ENCODE measurements at places on chromosomes 4 and X.

DNA sequence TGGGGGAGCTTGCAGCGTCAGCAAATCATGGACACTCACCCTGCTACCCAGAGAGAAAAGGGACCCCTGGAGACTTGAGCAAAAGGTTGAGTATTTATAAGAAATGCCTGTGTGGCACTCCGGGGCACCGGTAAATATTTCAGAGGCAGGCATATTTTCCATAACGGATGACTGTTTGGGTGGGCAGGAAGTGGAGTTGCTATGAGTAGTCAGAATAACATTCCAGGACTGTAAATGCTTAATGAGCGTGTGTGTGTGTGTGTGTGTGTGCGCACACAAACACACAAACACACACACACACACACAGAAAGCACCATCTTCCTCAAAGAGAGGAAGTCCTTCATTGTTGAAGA, 74.6 kb downstream of the MXRA5 start:
- DNase-seq: no peak

DNA sequence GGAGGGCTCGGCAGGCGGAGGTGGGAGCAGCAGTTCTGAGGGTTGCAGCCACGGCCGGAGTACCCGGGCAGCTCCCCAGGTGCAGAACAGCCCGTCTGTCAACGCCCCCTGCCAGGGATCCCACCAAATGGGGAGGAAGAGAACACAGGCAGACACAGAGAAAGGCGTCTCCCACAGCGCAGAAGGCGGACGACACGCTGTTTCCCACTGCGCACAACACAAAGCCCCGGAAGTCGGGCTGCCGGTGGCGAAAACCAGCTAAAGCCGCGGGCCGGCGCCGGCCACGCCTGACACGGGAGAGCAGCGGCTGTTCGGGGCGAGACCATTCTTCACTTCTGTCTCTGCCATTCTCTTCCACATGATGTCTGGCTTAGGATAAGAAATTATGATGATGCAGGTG, 31.6 kb downstream of the CTBP1 start:
- DNase-seq: no peak

- no peak for DNase-seq
Observed at GRCh38 chr4:7910263-7910896, 29.3 kb downstream of the AFAP1 start.

DNA sequence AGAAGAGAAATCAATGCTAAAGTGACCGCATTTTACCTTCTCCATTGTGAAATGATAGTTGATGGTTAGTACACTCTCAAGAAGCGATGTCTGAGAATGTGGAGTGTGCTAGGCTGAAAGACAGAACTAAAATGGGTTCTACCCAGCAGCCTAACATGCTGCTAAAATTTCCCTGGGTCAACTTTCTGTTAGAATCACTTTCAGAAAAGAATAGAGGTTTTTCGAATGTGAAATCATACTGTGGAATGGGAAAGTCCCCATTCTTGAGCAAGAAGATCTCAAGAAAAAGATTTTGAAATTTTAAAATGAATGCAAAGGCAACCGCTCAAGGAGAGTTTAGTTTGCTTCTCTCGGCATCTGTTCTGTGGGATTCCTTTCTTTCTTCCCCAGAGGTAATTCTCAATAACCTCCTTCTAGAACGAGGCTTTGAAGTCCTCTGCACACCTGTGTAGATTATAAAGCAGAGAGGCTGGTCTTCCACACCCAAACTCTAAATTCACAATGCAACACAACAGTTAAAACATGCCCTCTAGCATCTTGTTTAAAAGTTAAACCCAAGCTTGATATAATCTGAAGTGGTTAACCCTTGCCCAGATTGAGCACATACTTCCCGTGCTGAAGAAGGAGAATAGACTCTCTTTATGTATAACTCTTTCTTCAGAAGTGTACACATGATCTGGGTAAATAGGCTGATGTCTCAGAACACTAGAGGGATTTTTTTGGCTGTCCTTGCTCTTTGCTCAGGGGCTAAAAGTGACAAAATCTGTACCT, 208.7 kb upstream of the KLF3 start:
- no peak for DNase-seq

- DNase-seq: no peak
Observed at GRCh38 chr4:54780149-54780495, 122.4 kb downstream of the KIT start.

DNA sequence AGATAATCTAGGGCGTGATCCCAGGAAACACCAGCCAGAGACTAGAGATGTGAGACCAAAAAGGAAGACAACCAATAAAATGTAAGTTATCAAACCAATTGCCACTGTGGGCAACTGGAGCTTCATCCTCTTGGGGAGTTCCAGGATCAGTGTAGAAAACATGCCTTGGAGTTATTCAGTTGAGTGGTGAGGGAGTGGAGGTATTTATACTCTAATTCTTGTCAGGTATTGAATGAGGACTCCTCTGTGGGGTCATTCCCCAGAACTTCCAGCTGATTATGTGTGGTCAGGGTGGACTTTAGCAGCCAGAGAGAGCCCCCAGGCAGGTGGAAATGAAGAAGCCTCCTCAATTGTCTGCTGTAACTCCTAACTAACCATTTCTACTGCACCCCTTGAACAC, 144.0 kb upstream of the PRPS2 start:
- DNase-seq: no peak

GRCh38 chr4:186953599-186954260, 230.1 kb upstream of the FAT1 start:
- no peak for DNase-seq

DNA sequence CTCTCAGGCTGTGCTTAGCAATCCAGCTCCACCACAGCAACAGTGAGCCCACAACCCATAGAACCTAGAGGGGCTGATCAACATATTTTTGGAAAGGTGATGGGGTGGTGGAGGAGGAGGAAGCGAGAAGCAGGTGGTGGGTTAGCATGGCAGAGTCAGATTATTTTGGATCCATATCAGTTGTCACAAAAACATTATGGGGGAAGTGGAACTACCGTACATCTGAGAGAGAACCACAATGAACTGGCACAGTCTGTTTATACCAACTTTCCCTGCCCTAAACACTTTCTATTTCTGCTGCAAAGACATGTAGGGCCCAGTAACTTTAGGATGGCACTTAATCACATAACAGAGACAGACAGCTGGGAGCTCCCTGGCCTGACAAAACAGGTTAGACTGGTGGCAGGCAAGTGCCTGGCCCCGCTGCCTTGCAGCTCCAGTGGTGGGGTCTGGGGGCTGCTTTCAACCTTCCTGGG, 4.3 kb downstream of the SLC9A7 start:
- no peak for DNase-seq

GRCh38 chr4:26130173-26130572, 190.6 kb upstream of the RBPJ start:
- peak; percentile 17 for DNase-seq

DNA sequence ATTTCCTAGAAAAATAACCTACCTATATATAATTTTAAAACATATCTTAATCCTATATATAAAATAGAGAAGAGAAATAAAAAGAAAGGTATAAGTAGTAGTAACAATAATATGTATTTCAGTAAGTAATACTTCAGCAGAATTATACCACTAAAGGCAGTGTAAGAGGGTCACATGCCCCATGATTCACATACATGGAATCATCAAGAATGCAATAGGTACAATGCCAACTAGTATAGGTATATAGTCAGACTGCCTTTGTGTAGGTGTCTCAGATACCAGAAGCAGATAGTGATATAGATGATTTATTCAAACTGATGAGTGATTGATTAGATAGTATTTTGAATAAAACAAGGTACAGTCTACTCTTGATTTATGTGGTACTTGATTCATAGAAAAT, 9.4 kb downstream of the AIMP1 start:
- DNase-seq: no peak

GRCh38 chr4:151862766-151863165, 102.0 kb upstream of the GATB start:
- no peak for DNase-seq

DNA sequence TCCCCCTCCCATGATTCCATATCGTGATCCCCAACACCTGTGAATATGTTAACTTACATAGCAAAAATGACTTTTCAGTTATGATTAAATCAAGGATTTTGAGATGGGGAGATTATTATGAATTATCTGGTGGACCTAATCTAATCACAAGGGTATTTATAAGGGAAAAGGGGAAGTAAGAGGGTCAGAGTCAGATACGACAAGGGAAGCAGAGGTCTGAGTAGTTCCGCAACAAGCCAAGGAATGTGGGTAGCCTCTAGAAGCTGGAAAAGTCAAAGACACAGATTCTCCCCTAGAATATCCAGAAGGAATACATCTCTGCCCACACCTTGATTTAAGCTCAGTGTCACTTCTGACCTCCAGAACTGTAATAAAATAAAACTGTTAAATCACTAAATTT, 1.0 kb upstream of the IL13RA1 start:
- no peak for DNase-seq

GRCh38 chrX:15382813-15383212, 1.4 kb downstream of the VEGFD start:
- no peak for DNase-seq

All from CD4-positive, alpha-beta T cell treated with Interleukin-15 for 4 hours (primary cell).